ENCODE measurements at places on chromosomes 7 and 10.

DNA sequence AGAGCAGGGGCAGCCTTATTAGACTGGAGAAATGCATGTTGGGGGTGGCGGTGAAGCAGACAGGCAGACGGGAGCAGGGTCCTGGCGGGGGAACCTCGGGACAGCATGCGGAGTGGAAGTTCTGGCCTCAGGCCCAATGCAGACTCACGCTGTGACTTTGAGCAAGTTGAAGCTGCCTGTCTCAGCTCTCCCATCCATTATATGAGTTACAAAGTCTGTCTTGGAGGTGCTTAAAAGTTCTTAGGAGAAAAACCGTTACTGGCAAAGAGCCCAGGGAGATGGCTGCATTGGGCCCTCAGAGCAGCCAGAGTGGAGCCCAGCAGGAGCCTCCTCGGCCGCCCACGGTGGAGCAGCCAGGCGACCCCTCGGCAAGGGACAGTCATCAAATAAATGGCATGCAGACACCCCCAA lies 509.5 kb downstream of the PLXNA4 start:
- no peak for DNase-seq

DNA sequence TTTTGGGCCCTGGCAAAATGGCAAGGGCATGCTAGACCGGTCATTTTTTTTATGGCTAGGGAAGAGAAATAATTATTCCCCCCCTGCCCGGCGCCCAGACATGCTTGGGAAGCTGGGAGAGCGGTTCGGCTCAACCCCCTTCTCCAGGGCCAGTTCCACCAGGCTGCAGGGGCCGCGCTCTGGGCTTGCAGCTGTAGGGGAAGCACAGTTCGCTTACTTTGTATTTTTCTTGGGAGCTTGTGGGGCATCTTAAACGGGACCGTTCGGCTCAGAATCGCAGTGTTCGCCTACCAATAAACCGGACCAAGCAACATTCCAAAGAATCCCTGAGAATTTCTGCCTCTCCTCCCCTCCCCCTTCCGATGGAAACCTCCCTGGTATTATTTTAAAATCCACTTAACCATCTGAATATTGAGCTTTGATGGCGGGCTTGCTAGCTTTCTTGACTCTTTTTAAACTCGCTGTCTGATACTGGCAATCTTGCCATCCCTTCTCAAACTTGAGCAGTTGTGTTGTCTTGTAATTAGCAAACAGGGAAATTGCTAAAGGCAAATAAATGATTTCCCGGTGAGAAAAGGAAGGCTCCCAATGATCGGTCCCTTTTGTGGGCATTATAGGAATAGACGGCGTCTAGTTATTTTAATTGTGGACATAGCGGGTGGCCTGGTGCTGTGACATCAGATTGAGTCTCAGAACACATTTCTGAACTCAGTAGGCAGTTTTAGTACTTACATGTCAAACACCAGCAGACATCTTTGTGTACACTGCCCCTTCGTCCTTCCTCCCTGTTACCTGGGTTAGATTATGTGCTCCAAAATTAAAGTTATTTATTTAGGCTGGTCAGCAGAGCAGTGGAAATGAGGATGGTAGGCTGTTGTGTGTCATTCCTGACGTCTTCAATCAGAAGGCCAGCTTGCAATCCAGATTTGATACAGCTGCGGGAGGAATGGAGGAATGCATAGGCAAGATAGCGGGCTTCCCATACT lies 3.4 kb downstream of the TCF7L2 start:
- no peak for DNase-seq

DNA sequence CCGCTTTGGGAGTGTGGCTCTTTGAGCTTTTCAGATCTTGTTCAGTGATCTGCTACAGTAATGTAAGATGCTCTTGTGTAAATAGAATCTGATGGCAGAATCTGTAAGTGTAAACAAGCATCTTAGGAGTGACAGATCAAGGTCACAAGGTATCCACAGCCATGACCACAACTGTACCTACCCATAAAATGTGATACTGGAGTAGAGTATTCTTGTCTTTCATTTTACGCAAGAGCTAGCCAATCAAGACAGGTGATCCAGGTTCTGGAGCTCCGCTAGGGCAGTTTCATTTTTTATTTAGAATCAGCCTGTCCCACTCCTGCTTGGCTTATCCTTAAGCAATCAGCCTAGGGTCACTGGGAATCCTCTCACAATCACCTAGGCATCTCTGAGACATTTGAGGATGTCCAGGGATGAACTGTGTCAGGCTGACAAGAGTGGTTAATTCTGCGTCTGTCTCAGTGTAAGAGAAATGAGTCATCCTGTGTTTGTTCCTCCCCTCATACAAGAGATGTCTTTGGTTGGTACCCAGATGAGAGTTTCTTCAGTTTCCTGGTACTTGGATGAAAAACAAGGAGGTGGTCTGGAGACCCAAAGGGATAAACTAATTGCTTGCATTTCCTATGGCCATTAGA lies 13.6 kb downstream of the ZNF138 start:
- DNase-seq = no peak

DNA sequence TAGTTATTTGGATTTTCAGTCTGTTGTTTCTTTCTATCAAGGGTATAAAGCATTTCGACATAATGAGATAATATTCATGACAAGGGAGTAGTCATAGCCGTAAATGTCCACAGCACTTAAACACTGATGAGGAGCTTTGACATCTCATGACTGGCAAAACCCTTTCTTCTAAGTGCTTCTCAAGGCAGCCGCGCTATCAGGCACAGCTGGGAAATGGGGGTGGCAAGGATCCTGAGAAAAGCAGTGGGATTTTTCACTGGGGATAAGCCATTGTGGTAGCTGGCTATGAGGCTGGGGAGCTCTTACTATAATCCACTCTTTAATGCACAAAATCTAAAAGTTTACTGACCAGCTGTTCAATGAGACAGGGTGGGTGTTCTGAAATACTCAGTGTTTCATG lies 493.2 kb upstream of the KLF6 start:
- no peak for DNase-seq

DNA sequence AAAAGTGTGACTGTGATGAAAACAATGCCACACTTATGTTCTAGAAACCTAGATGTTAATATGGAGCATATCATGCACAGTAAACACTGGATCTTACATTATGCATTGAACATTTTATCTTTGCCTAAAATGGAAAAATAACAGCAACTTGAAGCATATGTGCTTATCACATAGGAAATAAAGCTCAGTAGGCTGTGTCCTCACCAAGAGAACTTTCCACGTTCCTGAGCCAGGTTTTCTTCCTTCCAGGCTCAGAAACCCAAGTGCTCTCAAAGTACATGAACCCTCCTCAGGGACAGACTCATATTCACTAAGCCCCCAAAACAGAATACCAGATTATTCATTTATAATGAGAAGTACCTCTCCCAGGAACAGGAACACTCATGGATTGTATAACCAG lies 79.4 kb upstream of the PRKAR2B start:
- DNase-seq = no peak

GRCh38 chr7:55439627-55440026 lies 74.5 kb downstream of the LANCL2 start:
- no peak for DNase-seq

DNA sequence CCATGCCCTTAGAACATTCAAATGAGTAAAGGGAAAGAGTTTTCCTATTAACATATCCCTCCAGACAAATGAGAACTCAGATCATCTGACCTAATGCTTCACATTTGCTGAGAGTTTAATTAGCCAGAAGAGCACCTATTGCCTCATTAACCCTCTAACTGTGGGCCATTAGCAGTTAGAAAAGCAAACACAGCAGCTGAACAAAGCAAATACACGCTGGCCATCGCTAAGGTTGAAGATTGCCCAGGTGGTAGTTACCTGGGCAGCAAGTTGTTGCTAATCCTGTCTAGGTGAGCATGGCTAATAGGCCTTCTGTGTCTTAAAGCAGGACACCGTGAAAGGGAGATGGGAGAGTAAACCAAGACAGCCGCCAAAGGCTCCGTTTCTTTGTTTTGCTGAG lies 49.9 kb upstream of the UCN3 start:
- no peak for DNase-seq

DNA sequence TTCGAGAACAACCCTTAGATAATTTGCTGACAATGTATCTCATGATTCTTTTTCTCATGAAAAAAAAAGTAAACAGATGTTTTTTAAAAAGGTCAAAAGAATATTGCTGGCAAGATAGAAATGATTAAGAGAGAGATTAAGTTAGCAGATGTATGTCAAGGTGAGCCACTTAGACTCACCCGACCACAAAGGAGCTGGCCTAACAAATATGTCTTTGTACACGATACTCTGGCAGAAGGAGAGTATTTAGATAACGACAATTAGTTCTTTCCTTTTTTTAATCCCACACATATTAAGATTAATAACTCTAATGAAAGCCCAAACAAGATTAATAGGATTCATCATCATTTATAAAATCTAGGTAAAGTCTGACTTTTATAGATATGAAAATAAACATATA lies 156.7 kb downstream of the RAPGEF5 start:
- no peak for DNase-seq

- no peak for DNase-seq
These were observed 9.4 kb downstream of the ACSL5 start for GRCh38 chr10:112383325-112383724.

DNA sequence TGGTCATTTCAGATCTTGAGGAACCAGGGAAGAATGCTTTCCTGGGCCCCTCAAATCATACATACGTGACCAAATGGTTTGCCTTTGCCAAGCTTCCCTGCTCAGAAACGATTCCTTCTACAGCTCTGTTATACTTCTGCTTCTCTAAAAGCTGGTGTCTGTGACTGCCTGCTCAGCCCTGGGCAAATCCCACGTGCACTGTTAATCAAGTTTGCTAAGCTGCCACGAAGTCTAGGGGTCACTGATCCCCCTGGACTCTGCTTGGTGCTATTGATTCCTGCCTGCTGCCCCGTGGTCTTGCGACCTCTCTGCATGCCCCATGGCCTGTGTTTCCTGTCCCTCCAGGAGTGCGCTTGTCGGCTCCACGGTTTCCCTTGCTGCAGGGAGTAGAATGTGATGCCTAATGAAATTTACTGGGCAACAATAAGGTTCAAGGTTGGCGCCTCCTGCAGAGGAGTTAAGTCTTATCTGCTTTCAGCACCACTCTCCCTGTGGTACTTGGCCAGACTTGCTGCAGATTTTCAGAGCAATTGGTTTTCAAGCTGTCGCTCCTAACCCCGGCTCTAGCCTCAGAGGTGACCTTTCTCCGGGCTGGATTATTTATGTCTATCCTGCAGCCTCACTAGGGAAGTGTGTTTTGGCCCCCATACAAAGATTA lies 201.6 kb upstream of the FZD8 start:
- no peak for DNase-seq

GRCh38 chr7:69896121-69896520 lies 297.8 kb downstream of the AUTS2 start:
- DNase-seq = no peak
